ENCODE measurements at places on chromosomes 4 and X.
A peak's percentile ranks its signal among the peaks of the same experiment; 100 is the strongest.

GRCh38 chrX:147847999-147848398, 63.7 kb upstream of the FMR1 start:
- DNase-seq: no peak

DNA sequence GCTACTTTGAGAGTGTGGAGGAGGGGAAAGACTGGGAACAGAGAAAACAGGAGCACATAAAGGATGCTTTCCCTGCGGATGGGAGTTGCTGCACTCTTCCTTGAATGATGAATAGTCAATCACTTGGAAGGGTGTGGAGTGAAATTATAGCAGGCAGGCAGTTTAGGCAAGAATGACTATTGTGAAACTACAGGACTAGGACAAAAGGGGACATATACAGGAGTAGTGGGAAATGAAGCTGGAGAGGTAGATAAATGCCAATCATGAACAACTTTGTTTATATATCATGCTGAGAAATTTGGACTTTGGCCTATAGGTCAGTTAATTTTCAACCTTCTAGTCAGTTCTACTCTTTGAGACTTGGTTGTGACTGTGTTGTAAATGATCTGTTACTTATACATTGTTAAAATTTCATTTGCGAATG, 76.9 kb downstream of the PAQR3 start:
- DNase-seq: no peak

DNA sequence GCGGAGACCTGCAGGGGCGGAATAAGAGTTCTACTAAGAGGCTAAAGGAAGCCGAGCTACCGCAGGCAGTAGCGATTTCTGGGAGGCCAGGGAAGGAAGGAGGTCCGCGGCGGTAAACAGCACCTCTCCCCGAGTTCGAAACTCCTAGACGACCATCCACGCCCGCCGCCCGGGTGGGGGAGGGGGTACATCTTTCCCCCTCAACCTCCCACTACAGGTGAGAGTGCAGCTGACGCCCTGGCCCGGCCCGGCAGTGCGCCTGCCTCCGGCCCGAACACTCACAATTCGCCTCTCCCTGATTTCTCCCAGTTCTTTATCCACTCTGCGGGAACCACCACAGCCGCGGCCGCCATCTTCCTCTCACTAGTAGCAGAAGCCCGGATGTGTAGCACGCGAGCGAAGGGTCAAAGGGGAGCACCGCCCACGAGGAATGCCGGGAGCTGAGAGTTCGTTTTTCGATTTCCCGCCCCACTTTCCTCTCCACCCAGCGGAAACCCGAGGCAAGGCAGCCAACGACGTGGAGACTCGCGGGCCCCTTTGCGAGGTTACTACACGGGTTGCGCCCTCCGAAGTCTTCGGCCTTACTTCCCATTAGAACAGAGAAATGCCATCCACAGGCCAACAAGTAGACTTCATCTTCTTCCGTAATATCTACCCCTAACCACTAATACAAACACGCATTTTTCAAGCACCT, at the start of gene THOC2:
Gene THOC2, minus strand, starts transcription at position 383 of the 694 bp plus-strand sequence. Its CDS starts 30 bp downstream, at position 353.
- peak; percentile 67 for DNase-seq

- DNase-seq: no peak
These were observed 68.6 kb downstream of the PRSS12 start for GRCh38 chr4:118284169-118284568.

DNA sequence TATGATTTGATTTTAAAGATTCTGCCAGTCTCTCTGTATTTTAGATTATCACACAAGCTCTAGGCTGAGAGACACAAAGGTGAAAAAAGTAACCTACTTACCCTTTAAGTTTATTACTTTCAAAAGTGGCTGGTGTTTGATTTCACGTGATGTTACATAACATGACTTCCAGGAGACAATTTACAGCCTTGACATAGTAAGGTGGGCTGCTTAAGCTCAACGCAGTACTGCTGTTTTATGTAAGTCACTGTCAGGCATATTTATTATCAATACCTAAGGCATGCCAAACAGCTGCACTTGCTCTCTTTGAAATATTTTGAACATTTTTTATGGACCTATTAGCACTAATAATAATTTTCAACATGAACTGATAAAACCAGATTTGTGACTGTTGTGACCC, 451.5 kb upstream of the FAM241A start:
- DNase-seq: no peak

GRCh38 chr4:125368146-125368545, 53.4 kb downstream of the FAT4 start:
- DNase-seq: no peak

DNA sequence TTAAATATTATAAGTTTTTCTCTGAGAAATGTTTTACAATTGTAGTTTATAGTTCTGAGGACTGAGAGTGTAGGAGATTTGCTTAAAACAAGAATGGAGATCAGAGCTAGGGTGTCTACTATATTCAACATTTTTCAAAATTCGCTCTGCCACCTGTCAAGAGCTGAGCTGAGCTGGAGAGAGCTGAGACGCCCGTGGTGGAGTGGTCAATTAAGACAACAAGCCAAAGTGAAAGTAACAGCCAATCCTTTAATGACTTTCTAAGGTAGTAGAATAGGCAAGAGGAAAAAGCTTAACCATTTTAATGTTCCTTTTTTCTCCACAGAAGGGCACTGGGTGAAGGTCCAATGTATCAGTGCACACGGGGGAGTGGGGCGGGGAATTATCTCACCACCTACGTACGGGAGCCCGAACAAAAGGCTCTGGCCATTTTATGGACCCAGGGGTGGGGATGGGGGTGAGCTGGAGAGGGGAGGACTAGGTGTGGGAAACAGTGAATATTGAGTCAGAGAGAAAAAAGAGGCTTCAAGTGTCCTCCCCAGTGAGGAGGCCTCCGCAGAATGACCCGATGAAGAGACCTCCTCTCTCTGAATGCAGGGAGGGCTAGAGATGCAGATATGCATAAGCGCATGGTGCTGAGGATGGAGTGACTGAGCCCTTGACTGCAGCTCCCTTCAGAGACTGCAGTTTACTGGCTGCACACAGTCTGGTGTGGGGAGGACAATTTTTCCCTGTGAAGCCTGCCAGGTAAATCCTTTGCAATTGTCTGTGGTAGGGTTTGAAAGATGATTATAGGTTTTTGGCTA, 60.8 kb downstream of the SPCS3 start:
- no peak for DNase-seq

- peak; percentile 65 for DNase-seq
These were observed 135.5 kb downstream of the AFAP1 start for GRCh38 chr4:7803992-7804755.

GRCh38 chr4:8526363-8526855, 53.8 kb upstream of the GPR78 start:
- no peak for DNase-seq

DNA sequence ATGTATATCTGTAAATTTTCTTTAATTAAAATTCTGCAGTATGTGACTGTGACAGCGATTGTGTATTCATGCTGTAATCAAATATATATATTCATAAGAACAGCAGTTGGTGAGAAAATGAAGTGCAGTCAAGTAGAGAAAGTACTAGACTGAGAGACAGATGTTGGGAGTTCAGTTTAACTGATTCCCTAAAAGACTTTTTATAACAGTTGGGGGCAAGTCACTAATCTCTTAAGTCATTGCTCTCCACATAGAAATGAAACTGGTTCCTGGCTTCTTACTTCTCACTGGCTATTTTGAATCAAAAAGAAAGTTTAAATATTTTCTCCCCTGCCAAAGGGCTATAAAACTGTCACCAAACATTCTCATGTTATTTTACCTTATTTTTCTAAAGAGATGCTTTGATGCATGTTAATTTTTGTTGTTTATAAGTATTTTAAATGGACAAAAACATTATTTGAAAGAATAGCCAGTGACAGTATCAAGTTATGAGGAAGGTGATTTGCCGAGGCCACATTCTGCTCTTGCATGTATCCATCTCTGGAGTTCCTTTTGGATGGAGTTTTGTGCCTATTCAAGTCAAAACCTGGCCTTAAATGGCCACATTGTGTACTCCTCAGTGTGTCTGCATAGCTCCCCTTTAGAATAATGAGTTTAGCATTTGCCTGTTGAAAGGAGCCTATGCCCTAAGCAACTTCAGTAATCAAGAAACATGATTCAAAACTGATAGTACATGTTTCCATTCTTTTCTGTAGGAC, 30.8 kb downstream of the EXOC1 start:
- DNase-seq: no peak

Data from H54 (cell line).